ENCODE measurements at places on chromosomes 5 and 9.
A peak's percentile ranks its signal among the peaks of the same experiment; 100 is the strongest.

GRCh38 chr5:133926489-133927299, 41.7 kb downstream of the C5orf15 start:
- no peak for DNase-seq

DNA sequence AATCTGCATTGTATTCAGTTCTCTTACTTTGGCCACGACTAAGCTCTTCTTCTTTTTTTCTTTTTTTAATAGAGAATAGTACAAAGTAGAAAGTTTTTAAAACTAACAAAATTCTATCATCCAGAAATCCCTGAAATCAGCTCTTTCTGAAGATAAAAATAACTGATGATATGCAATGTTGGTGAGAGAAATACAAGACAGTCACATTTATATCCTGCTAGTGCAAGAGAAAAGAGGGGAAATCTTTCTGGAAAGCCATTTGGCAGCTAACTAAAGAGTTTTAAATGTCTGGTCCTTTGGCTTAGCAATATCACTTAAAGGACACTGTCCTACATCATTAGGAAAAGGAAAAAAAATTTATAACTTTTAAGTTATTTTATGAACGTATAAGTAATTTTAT, 27.0 kb upstream of the FREM1 start:
- no peak for DNase-seq

GRCh38 chr9:34318163-34318790, 10.8 kb downstream of the KIF24 start:
- no peak for DNase-seq

- no peak for DNase-seq
These were observed 2.4 kb downstream of the SPINK6 start for GRCh38 chr5:148205044-148205806.

DNA sequence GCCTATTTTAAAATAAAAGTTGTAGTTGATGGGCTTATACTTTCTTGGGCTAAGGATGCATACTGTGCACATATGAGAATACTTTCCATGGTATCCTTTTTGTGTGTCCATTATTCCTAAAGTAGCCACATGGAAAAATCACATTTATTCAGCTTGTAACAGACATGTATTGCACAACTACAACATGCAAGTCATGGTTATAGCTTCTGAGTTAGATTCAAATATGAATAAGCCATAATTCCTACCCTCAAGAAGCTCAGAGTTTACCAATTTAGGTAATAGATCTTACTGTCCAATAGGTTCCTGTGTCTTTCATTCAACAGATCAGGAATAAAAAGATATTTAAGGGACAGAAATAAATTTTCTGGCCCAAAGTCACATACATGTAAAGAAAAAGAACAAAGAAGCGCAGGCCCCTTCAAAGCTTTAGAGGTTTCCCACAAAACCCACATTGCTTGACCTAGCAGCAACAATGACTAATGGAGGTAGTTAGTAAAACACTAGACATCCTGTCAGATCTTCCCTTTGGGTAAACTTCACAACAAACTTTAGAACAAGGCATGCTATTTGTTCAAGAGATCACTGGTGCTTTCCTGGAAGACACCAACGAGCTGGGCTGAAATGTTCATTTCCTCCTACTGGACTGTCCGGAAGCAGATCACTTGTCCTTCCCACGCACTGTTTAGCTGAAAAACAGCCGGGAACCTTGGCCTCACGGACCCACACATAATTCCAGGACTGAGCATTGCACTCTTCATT, 78.4 kb upstream of the ITGA1 start:
- DNase-seq: no peak

DNA sequence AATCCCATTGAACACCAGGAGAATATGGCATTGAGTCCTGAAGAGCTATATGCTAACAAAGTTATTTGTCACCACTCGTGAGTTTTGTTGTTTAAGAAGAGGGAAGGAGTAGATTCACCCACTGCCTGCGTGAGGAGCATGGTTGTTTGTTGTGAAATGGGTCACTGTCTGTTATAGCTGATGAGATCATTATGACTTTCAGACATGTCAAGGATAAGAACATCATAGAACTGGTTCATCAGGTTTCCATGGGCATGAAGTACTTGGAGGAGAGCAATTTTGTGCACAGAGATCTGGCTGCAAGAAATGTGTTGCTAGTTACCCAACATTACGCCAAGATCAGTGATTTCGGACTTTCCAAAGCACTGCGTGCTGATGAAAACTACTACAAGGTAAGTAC, 76.9 kb downstream of the SYK start:
- no peak for DNase-seq

DNA sequence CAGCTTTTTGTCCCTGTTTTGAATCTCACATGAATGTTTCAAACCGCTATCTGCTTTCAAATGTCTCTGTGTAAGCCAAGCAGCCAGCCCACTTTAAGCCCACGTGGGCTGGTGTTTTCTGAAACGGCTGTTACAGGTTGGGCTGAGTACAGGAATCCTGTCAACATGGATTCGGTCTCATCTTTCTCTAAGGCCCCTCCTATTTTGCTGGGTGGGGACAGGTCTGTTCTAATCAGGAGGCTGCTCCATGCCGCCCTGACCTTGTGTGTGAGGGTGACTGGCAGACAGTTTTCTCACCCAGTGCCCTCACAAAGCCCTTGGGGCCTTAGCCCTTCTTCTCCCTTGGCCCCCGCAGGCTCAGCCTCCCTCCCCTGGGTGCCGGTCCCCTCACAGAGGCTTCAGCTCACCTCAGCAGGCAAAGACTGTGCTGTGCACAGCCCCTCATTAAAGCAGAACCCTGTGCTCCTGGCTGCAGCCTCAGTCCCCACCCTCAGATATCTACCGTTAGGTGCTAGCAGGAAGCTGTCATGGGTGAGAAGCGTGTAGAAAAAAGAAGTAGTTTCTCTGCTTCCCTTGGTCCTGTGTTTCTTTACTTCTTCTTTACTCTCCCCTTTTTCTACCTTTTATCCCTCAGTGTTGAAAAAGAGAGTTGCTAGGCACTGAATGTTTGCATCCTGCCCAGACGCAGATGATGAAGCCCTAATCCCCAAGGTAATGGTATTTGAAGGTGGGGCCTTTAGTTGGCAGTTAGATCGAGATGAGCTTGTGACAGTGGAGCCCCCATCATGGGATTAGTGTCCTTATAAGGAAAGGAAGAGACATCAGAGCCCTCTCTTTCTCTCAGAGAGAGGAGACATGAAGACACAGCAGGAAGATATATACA, 205.7 kb downstream of the ADAMTS12 start:
- no peak for DNase-seq

DNA sequence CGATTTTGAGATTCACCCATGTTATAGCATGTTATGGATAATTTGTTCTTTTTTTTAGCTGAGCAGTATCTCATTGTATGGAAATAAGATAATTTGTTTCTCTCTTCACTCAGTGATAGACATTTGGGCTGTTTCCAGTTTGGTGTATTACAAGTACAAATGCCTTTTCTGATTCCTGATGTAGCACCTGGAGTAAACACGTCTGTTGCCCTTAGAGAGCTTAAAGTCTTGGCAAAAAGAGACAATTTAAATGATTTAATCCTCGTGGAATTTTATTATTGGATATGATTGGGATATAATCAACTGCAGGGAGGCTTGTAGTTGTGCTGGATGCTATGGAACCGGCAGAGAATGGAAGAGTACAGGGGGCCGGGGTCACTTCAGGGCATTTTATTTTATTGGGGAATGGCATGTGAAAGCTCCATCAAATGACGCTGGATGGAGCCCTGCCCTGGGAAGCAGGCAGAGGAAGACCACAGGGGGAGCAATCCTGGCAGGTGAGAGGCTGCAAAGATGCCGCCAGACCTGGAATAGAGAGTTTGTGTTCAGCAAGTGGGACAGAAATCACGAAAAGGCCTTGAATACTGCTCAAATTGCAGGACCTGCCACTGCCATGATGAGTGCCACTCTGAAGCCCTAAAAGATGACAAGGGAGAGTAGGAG, 31.0 kb upstream of the TGFBI start:
- DNase-seq: no peak

- DNase-seq: no peak
These were observed 565.5 kb upstream of the TUSC1 start for GRCh38 chr9:26243726-26244125.

- peak; percentile 83 for DNase-seq
These were observed 1.1 kb upstream of the JADE2 start for GRCh38 chr5:134524272-134524825.

DNA sequence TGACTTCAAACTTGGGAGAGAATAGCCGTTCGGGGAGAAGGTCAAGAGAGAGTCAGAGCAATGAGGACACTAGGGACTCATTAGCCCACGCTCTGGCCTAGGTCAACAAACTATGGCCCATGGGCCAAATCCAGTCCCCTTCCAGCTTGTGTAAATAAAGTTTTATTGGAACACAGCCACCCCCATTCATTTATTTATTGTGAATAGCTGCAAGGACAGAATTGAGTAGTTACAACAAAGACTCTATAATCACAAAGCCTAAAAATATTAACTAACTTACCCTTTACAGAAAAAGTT, 33.1 kb upstream of the TRIM32 start:
- DNase-seq: no peak

- no peak for DNase-seq
These were observed 77.7 kb upstream of the SNX2 start for GRCh38 chr5:122697191-122697590.

DNA sequence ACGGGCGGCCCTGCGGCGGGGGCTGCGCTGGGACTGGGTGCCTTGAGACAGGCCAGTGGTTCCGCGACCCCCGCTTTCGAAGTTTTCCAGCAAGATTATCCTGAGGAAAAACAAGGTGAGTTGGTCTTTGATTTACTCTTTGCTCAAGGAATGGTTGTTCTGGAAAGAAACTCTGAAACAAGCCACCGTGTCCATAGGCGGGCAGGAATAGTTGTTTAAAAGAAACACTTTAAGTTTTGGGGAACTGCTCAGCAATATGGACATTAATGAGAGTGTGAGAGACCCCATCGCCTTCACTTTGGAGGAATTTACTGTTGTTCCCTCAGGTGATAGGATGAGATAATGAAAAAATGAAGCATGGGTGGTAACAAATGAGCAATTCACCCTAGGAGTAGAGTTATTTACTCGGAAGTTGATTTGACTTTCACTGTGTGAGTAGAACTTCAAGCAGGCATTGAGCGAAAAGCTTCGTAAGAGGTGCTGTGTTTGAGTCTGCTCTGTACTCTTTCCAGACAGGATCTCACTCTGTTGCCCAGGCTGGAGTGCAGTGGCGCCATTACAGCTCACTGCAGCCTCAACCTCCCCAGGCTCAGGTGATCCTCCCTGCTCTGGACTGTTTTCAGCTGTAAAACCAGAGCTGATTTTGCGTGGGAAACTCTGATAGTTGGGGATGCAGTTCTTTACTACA, 1.1 kb downstream of the DMRTA1 start:
- DNase-seq: no peak

DNA sequence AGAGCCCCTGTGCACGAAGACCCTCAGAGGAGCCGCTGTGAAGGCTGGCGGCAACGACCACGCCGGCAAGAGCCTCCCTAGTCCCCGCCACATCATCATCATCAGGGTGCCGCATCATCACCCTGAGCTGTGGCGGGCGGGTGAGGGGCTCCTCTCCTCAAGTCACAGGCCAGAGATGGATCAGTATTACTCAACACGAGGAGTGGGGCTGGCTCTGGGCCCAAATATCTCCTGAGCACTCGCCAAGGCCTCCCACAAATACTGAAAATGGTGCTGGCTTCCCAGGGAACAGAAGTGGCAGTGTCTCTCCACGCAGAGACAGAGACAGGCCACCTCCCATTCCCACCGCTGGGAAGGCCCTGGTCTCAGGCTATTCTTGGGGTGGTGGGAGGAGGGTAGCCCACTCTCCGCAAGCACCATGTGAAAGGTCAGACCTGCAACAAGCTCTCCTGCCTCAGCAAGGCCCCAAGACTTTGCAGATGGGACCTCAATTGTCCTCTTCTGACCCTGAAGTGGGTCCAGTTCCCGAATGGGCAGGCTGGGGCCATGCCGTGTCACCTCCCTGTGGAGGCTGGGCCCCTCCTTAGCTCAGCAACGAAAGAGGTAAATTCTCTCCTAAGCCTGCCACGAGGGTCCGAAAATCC, 39.3 kb upstream of the ZNF354A start:
- DNase-seq: no peak

DNA sequence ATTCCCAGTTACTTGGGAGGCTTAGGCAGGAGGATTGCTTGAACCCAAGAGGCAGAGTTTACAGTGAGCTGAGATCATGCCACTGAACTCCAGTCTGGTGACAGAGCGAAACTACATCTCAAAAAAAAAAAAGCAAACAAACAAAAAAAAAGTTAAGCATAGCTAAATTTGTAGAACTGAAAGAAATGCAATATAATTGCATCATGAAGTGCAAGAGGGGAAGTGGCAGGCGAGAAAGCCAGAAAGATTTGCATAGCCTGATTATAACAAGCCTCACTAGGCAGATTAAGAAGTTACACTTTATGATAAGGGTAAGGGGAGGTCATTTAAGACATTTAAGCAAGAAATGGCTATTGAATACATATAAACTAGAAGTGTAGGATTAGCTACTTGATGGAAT, 187.1 kb downstream of the EDIL3 start:
- no peak for DNase-seq

- no peak for DNase-seq
These were observed 405.3 kb upstream of the RGMB start for GRCh38 chr5:98368141-98368540.

DNA sequence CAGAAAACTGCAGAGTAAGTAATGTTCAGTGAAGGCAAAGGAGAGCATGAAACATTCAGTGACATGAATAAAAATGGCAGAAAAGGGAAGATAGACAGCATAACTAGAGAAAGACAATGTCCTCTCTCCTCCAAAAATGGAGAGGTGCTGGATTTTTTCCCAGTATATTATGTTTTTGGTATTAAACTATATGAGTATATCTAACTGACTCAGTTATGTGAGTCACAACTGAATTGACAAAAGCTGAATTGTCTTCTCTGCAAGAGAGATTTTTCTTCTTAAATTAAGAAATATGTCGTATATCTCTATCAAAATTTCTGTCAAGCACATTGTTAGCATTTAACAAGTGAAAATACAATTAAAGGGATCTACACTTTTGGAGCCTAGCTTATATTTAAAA, 375.1 kb downstream of the CHSY3 start:
- DNase-seq: no peak

DNA sequence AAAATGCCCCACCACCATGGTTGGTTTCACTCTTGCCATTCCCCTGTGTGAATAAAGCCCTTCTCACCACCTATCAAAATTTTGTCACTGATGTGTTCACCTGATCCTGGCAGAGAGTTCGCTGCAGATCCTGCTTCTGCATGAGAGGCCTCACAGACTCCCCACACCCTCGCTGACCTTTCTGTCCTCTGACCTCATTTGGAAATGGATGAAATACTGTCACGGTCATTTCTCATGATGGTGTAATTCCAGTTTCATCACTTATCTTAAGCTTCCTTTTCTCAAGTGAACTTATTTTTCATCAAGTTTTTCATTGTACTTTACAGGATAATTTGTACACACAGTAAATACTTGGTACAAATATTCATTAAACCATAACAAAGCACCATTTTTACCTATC, 131.3 kb downstream of the FRMD3 start:
- DNase-seq: no peak

DNA sequence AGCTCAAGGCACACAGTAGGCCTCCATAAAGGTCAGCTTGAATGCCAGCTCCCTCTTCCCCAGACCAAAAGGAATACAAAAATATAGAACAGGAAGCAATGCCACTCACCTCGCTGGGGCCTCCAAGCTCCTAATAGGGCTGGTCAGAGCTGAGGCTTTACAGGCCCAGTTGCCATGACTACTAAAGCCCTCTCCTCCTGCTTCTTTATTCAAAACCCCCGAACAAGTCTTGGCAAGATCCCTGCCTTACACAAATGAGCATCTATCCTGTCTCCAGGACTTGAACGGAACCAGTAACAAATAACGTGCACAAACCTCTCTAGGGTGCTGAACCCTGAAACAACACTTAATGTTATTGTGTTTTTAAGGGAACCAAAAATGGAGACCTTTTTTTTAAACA, 136.3 kb downstream of the SIL1 start:
- no peak for DNase-seq

GRCh38 chr5:78889369-78890140, 95.6 kb downstream of the ARSB start:
- DNase-seq: no peak
